Kidney epithelial cell (primary cell): ENCODE measurements at places on chromosomes 12 and 14. TPM values are rescaled to one million over a fixed set of nuclear protein-coding genes. Genes with fewer than 3 reads are reported as not detected.

Gene TAS2R9
- total RNA-seq: not detected in 2 replicates

Gene LMO3
- not detected in 2 replicates for total RNA-seq

Gene KLRC4
- not detected in 2 replicates for total RNA-seq

Gene CDKL1
- total RNA-seq: 1.2 and 2.4 TPM in 2 replicates

Gene HOXC12
- total RNA-seq: not detected in 2 replicates

Gene BBOF1
- 6.7 and 9.2 TPM in 2 replicates for total RNA-seq

Gene MYF6
- not detected in 2 replicates for total RNA-seq

Gene CLEC7A
- 0.07 and 0.13 TPM in 2 replicates for total RNA-seq

Gene KLRD1
- under 0.01 and 1.5 TPM in 2 replicates for total RNA-seq

Gene INSM2
- total RNA-seq: not detected in 2 replicates

Gene NDRG2
- total RNA-seq: 5.2 and 10.5 TPM in 2 replicates
